Activated T-helper 2 cell treated with anti-CD3 and anti-CD28 coated beads, Interferon-gamma antibody, Interleukin-2, Interleukin-4, amounts not matched to agents 10 μg/mL and 5 μg/mL and 100 μg/mL, durations not matched to agents 14 hours and 24 hours and 36 hours (primary cell): ENCODE measurements at places on chromosomes 3 and 15. TPM values are rescaled to one million over a fixed set of nuclear protein-coding genes. Genes with fewer than 3 reads are reported as not detected.

The CPNE9 gene
- 0.50 TPM in 1 of 2 replicates, not detected in the other for total RNA-seq

The ADPRH gene
- 5.5 and 6.3 TPM in 2 replicates for total RNA-seq

The AADACL2 gene
- not detected in 2 replicates for total RNA-seq

The MEGF11 gene
- not detected in 2 replicates for total RNA-seq

The TMCO5A gene
- total RNA-seq = not detected in 2 replicates

The CCDC13 gene
- 0.44 TPM in 1 of 2 replicates, not detected in the other for total RNA-seq

The KCNMB2 gene
- total RNA-seq = not detected in 2 replicates

The AMT gene
- 3.9 and 5.0 TPM in 2 replicates for total RNA-seq

DNA sequence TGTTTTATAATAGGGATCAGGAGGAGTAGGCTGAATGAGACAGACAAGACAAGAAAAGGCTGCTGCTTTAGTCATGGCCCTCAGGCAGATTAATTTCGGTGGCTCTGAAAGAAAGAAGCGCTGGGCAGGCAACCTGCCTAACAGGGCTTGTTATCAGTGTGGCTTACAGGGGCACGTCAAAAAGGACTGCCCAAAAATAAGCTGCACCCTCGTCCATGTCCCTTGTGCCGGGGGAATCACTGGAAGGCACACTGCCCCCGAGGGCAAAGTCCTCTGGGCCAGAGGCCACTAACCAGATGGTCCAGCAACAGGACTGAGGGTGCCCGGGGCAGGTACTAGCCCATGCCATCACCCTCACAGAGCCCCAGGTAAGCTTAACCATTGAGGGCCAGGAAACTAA lies 188.5 kb downstream of the IGSF11 start:
- no peak for DNase-seq

DNA sequence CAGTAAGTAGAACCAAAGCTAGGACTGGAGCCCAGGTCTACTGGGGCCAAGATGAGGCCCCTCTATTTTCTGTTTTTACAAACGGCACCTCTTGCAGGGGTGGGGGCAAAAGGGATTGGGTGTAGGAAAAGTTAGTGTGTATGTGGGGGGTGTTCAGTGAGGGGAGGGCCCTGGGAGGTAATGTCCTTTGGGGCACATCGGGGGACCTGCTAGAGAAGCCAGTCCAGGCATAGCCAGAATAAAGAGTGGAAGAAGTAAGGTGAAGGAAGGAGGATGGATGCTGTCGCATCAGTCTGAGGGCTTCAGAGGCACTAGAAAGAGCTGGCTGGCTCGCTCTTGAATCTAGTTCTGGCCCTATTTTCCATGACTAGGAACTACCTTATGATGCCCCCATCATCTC lies 2.6 kb downstream of the PLCD1 start:
- DNase-seq = no peak

GRCh38 chr15:31930967-31931366 lies 99.3 kb upstream of the CHRNA7 start:
- no peak for DNase-seq

GRCh38 chr3:33908250-33908851 lies 109.9 kb downstream of the PDCD6IP start:
- no peak for DNase-seq

- no peak for DNase-seq
Measured at GRCh38 chr15:41546851-41547786, 3.1 kb upstream of the RPAP1 start.

- DNase-seq = no peak
Measured at GRCh38 chr3:119019767-119020518, 14.7 kb downstream of the IGSF11 start.

DNA sequence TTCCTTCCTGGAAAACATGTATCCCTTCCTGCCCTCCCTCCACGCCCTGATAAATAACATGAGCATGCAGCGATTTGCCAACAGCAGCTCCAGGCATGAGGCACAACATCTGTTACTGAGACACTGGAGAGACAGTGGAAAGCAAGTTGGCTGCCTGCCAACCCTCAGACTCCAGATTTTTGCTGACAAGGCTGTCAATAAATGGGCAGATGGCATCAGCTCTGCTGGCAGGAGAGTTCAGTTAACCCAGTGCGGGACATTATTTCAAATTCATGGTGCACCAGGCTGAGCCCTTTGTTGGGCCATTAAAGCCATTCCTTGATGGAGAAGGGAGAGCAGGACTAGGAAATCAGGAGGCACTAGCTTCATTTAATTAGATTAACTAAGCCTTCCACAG lies 293.3 kb downstream of the MEX3B start:
- no peak for DNase-seq

DNA sequence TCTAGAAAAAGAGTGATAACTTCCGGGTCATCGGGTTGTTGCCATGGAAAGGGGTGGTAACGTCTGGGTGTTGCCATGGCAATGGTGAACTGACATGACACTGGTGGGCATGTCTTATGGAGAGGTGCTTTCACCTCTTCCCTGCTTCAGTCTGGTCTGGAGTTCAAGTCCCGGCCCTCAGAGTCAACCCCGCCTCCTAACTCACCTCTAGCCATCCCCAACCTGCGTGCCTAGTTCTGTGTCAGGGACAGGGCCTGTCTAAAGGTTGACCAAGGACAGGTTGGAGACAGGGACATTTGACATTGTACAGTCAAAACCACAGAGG lies 96.0 kb downstream of the LSM3 start:
- DNase-seq = no peak
